Tongue (tissue), 3 donors: ENCODE measurements at places on chromosomes 5 and 9. TPM values are rescaled to one million over a fixed set of nuclear protein-coding genes. Genes with fewer than 3 reads are reported as not detected.

DNA sequence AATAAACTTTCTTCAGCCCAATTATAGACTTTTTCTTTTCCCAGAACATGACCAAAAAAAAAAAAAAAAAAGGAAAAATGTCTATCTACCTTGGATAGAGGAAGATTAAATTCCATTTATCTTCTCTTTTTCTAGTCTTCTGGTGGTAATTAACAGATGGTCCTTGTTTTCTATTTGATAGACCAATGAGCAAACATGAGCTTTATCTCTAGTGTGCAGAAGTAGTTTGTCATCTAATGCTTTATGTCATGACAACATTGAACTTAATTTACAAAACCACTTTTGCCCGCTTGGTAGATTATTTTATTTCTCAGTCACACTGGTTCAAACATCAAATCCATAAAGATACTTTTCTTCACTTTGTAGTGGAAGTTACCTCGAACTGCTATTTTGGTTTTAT is 69.5 kb upstream of the ELL2 start:
- no peak for DNase-seq

GRCh38 chr9:86765746-86766430 is 181.4 kb downstream of the GAS1 start:
- no peak for DNase-seq

Gene APBA1
- 7.7 TPM for total RNA-seq

Gene CEL
- total RNA-seq, result 0.41 TPM

Gene CCL21
- total RNA-seq, result 49.3 TPM

Gene FRMPD1
- 3.3 TPM for total RNA-seq
